ENCODE measurements at places on chromosomes 2 and 18.

GRCh38 chr18:36608107-36608506 is 220.7 kb downstream of the TPGS2 start:
- DNase-seq, result peak; percentile 30

DNA sequence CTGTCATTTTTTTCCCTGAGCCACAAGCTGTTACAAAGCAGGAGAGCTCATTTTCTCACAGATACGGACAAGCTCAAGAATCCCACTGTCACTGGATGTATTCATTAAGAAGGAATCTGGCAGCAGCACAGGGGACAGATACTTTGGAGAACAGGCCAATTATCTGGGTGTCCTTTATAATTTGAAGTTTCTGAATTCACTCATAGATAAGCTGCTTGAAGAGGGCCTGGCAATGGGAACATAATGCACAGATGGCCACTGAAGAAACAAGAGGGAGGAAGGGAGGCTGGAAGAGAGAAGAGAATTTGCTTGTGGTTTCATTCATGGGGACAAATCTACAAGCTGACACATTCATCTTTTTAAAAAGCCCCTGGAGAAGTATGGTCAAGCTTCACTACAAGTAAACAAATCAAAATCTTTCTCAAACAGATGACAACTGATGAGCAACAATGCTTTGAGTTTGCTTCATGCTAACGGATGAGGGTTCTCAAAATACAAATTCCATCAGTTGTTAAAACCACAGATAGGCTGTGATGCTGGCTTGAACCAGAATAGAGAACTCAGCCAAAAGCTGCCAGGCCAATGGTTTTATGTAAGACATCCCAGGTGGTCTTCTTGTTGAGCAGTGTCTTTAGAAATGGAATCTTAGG is 11.9 kb downstream of the BCL2 start:
- no peak for DNase-seq

DNA sequence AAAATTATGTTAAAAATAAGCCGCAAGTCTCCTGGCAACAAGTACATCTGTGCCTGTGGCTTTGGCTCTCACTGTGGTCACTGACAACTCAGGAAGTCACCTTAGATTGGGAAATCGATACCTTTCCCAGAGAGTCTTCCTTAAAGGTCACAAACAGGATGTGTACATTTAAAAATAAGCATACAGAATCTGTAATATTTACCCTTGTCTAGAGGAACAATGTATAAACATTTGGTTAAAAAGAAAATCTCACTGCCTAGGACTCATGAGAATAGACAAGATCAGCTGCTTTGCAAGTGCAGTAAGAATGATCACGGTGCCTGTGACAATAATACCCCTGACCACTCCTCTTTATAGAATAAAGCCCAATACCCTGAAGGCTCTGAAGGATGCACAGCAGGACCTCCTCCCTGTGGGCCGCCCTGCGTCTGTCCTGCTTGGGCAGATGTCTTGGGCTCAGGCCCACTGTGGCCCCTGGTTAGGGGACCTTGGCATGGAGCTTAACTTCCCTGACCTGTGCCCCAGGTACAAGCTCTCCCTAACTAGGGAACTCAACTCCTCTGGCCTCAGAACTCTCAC is 98.0 kb upstream of the MGAT4A start:
- DNase-seq, result no peak

GRCh38 chr2:21841341-21841740 is 717.6 kb downstream of the TDRD15 start:
- DNase-seq, result no peak

DNA sequence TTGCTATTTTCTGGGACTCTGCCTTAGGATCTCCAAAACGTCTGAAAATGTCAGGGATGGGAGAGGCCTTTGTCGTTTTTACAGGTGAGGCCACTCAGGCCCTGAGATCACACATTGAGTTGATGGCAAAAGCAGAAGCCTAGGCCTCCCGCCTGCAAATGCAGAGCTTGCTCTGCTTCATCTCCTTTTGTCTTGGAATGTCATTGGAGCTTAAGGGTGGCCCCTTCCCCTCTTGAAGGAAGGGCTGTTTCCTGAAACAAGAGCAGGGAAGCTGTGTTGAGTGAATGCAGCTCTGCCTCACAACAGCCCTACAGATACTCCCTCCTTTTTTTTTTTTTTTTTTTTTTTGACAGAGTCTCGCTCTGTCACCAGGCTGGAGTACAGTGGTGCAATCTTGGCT is 123.5 kb downstream of the GLI2 start:
- DNase-seq, result no peak

DNA sequence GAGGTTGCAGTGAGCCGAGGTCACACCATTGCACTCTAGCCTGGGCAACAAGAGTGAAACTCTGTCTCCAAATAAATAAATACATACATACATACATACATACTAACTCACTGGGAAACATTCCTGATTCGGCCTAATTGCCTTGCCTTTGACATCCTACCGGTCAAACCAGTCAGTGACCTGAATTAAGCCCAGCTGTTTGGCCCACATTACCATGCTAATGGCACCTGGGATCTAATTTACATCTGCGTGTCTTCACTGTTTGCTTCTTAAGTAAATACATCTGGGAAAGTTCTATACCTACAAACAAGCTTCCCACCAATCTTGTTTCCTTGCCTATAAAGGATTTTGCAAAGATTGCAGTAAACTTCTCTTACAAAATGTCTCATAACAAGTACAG is 230.2 kb upstream of the ZC3H15 start:
- DNase-seq, result no peak

GRCh38 chr2:158189526-158189925 is 87.8 kb downstream of the UPP2 start:
- no peak for DNase-seq

DNA sequence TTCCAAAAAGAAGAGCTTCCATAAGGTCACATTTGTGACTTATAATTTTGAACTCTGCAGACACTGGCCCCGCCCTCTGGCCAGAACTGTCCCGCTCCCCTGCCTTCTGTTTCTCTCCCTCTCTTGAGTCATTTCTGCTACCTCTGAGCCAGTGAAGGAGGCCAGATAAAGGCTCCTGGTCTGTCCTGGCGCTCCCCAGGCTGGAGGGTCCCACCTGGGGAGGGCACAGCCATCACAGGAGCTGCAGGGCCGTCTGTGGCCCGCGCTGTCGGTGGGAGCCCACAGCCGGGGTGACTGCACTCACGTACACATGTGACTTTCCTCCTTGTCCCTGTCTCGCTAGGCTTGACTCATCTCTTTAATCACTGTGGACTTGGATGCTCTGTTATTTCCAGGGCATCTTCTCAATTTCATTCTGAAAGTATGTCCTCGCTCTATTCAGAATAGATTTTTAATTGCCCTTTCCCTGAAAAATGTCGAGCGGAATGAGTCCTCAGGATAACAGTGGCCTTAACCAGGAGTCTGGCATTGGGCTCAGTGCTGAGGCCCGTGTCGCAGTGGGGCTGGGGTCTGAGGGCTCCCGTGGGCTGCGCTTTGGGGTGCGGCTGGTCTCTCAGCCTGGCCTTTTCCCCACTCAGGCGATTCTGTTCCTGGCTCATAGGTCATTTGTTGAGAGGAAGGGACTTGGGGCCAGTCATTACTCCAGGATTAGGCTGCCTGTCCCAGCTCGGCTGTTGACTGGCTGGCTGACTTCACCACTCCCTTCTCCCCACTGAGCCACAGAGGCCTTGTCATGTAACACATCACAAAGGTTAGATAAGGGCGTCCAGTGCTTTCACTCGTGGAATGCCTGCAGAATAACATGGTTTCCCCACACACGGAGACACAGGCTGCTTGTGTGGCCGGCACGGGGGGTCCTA is 34.5 kb downstream of the KLHL29 start:
- DNase-seq, result no peak

GRCh38 chr2:45178854-45179253 is 169.6 kb upstream of the SIX2 start:
- DNase-seq, result no peak

GRCh38 chr2:99377879-99378278 is 40.7 kb downstream of the EIF5B start:
- DNase-seq, result no peak

- peak; percentile 70 for DNase-seq
These were observed 156.4 kb downstream of the DSEL start for GRCh38 chr18:67359873-67360838.

Measured in Caki2 (cell line).